ENCODE measurements at places on chromosomes 12 and 14.

DNA sequence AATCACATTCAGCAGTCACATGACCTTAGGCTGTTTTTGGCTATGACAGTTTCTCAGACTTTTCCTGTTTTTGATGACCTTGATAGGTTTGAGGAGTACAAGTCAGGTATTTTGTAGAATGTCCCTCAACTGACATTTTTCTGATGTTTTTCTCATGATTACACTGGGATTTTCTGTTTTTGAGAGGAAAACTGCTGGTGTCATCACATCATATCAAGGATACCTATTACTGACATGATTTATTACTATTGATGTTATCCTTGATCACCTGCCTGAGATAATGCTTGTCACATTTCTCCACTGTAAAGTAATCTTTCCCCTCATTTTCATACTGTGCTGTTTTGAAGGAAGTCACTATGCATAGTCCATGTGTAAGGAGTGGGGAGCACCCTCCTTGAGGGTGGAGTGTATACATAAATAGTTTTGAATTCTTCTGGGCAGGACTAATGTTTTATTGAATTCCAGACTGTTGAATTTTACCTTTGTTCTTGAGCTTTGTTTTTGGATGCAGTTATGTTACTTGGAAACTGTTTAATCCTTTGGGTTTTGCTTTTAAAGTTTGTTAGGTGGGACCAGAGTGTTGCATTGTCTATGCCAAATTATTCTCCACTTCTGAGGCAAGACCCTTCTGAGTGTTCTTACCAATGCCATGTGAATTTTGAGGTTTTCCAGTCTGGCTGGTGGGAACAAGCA lies 444.5 kb upstream of the FAR2 start:
- peak; percentile 2 for DNase-seq

- DNase-seq, result no peak
These were observed 723.7 kb downstream of the C12orf50 start for GRCh38 chr12:87305481-87305880.

- no peak for DNase-seq
These were observed 20.4 kb upstream of the NID2 start for GRCh38 chr14:52089218-52089617.

DNA sequence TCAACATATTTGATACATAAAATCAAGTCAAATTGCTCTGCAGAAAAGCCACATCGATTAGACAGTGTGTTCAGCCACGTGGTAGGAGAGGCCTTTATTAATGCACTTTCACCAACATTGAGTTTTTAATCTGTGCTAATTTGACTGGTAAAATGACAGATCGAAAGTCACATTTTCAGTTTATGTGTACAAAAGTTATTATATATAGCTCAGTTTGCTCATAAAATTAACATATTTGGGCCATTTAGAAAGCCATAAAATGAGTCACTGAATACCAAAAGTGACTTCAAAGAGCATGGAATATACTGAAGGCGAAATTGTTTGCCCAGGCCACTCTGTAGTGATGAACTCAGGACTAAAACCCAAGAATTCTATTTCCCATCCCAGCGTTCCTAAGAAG lies 26.0 kb downstream of the C12orf42 start:
- DNase-seq, result peak; percentile 36

DNA sequence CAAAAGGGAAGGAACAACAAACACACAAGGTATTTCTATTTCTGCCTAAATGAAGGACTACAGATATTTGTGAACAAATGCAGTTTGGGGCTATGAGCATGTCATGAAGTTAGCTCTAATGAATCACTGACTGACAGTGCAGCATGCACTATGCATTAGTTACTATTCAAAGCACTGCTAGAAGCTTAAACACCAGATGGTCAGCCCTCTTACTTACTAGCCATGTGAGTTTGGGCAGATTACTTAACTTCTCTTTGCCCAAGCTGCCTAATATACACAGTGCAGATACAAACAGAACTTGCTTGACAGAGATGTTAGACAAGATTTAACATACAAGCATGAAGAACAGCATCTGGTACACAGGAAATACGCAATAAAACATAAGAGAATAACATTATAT lies 96.0 kb downstream of the ATXN2 start:
- DNase-seq, result no peak

DNA sequence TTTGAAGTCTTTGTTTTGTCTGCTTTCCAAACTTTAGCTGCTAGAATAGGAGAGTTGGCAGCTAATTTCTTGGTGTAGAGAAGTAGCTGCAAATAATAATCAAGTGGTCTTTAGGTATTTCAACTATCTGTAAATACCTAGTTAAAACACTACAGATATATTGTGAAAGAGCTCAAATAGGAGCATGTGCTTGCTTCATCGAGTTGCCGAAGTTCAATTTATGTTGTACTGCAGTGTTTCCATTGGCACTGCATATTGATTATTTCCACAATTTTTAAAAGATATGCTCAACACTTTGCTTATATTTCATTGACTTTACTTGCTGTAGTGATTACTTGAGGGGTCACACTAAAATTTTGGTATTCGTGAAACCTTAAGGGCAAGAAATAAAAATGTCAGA lies 131.6 kb upstream of the BMP4 start:
- DNase-seq, result no peak

DNA sequence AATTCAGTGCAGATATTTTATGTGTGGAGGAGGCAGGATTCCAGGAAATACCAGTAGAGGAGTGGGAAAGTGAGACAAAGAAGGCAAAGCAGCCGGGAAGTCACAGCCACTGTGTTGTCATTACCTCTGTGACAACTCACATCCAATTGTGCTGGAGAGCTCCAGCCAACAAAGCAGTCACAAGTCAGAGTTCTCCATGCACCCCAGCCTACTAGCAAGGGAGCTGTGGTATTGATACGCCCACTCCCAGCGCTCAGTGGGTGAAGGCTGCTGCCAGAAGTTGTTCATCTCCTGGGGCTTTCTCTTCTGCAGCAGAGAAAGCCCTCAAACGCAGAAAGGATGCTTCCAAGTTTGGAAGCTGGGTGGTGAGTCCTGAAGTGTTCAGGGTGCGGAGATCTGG lies 93.9 kb downstream of the DICER1 start:
- no peak for DNase-seq

GRCh38 chr12:52872644-52873389 lies 24.0 kb upstream of the KRT78 start:
- no peak for DNase-seq

GRCh38 chr12:58364389-58365086 lies 423.2 kb downstream of the ATP23 start:
- DNase-seq, result peak; percentile 99

- peak; percentile 14 for DNase-seq
These were observed 17.6 kb upstream of the PLEKHH1 start for GRCh38 chr14:67515386-67516079.

GRCh38 chr12:12405882-12406281 lies 49.0 kb downstream of the BORCS5 start:
- peak; percentile 66 for DNase-seq

DNA sequence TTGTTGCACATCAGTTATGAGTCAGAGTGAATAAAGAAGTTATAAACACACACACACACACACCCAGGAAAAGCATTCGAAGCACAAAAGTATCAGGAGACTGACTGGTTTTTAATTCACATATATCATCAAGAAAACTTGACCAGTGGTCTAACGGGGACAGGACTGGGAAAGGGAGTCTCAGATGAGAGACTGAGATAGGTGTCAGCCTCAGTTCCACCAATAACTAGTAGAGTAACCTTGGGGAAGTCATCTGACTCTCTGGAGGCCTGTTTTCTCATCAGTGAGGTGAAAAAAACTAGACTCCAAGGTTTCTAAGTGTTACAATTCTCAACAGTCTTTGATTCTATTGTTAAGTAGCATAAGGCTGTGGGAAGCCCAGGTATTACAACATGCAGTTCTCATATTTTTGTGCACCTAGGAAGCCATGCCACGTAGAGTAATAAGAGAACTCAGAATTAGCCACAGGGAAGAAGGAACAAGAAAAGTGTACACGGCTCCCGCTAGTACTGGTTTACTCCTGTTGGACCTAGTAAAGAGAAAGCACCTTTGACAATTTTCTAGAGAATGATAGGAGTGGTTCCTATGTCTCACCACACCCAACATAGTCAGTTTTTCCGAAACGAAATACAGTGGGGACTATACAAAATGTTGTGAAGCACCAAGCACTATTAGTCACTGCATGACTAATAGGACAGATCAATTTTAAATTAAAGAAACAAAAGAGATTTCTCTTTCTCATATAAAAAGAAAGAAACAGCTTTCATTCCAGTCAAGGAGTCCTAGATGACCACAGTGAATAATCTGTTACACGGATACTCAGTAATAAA lies 5.0 kb downstream of the PPTC7 start:
- DNase-seq, result peak; percentile 94

DNA sequence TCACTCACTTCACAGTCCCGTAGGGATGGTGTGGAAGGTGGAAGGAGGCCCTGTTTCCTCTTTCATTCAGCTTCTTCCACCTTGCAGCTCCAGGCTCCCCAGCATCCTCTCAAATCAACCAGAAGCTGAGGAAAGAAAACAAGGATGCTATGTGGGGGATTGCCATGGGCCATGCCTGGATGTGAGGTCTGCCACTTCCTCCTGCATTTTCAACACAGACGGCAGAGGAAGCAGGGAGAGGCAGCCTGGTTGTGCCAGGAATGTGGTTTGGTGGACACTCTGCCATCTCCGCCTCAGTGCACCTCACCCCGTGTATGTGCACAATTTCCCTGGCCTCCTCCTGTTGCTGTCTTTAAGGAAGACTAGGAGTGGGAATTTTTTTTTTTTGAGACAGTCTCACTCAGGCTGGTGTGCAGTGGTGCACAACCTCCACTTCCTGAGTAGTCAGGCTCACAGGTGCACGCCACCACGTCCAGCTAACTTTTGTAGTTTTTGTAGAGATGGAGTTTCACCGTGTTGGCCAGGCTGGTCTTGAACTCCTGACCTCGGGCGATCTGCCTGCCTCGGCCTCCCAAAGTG lies 99.2 kb downstream of the SLC15A4 start:
- DNase-seq, result no peak

- no peak for DNase-seq
These were observed 53.0 kb downstream of the TBC1D30 start for GRCh38 chr12:64877363-64878004.

DNA sequence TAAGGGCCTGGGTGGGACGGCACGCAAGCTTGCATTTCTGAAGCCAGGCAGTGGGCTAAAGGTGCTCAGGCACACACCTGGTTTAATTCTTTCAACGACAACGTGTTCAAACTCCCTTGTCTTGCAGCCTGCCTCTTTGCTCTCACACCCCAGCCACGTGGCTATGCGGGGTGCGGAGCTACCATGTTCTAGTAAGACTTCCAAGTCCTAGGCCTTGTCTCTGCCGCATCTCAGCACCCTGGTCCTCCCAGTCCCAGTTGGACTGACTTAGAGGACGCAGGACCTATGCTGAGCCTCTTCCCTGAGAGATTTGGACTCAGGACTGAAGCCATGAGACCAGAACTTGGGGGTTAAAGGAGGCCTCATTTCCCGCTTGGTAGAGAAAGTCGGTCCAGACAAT lies 62.2 kb downstream of the CLMN start:
- no peak for DNase-seq

- DNase-seq, result peak; percentile 50
These were observed 9.2 kb downstream of the TUNAR start for GRCh38 chr14:95885866-95886265.

GRCh38 chr14:90777830-90778485 lies 38.3 kb downstream of the TTC7B start:
- DNase-seq, result no peak

- DNase-seq, result no peak
These were observed 823.0 kb upstream of the ATXN7L3B start for GRCh38 chr12:73714655-73715054.

Data from M059J (cell line).